NT2/D1 (cell line): ENCODE measurements at places on chromosomes 13 and 19.

GRCh38 chr13:112256716-112257494 is 119.2 kb upstream of the SPACA7 start:
- no peak for DNase-seq

DNA sequence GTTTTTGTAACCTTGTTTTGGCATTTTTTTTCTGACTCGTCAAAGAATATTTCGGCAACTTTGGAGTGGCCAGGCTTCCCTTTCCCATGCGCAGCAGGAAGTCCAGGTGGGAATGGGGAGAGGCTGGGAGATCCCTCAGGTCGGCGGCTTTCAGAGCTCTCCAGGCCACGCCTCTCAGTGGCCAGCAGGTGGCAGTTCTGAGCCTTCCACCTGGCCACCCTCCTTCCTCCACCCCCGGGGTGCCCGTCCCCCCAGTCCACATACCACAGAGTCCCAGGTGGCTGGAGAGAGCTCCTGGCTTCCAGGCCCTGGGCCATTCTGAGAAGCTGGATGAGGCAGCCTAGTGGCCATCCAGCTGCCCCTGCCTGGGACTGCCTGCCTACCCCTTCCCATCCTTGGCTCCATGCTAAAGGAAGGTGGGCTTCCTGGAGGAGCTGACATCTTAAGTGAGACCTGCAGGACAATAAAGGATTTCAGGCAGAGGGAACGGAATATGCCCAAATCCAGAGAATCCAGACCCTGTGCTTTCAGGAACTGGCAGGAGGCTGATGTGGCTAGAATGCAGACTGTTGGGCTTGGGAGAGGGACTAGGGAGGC is 46.3 kb downstream of the CCNE1 start:
- no peak for DNase-seq

DNA sequence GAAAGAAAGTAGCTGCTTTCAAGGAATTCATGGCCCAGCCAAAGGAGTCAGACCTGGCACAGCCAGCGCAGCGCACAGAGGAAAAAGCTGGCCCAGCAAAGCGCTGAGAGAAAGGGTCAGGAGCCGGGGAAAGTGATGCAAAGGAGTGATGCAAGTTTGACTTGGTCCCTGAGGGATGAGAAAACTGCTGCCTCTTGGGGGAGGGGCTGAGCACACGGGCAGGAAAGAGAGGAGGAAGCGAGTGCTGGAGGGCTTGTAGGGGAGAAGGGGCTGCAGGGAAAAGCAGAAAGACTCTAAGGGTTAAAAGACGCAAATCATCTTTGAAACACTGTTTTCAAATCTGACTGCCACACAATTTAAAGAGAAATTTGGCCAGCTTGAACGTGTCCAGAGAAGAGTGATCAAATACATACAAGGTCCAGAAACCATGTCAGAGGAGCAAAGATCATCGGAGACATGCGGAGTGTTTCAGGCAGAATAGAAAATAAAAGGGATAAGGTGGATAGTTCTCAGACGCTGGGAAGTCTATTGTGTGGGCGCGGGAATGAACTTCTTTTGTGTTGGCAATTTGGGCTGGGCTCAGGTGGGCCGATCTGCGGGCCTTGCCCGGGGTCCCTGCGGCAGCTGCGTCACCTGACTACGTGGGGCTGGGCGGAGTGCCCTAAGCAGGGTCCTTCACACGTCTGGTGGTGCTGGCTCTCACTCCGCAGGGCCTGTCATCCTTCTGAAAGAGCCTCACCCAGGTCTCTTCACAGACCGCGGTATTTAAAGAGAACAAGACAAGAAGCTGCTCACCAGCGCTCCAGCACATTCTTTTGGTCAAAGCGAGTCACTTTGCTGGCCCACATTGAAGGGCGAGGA is 18.1 kb downstream of the N4BP2L1 start:
- DNase-seq = no peak

GRCh38 chr13:113802090-113802531 is 43.1 kb downstream of the TMEM255B start:
- peak; percentile 22 for DNase-seq

- no peak for DNase-seq
Observed at GRCh38 chr19:7428651-7429113, 60.2 kb downstream of the PEX11G start.

DNA sequence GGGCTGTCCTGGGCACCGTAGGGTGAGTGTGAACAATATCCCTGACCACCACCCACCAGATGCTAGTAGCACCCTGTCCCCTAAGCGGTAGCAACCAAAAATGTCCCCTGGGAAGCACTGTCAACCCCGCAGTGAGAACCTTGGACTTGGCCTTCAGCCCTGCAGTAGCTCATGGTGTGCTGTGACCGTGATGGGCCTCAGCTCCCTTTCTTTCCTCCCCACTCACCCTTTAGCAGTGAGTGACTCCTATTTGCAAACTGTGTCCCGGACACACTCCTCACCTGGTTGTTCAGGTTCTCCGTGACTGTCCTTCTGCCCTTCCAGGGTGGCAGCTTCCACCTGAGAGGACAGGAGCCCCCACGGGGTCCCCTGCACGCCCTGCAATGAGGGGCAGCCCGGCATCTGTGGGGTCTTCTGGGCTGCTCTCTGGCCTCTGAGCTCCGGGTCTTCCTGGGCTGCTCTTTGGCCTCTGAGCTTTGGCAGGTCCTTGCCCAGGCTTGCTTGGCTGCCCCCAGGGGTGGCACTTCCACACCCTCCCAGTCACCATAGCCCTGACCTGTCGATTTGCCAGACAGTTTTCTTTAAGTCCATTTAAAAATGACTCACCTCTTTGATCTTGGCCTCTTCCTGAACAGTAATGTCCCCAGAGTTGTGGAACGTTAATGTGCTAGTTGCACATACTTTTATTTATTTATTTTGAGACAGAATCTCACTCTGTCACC is 3.8 kb downstream of the KDM4B start:
- no peak for DNase-seq

DNA sequence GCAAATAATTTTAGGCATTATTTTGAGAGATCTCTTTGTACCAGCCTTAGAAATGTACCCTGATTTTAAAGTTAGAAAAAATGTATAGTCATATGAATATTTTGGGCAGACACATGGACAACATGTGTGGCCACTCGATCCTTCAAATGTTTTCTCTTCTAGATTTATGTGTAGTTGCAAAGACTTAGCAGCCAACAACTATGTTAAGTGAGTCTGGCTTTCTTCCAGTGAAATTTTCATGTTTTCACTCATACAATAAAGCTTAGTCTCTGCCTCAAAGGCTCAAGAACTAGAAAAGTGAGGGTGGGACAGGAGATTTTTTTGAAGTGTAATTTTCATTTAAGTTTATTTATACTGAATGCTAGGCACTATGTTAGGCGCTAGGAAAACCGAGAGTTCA is 207.7 kb upstream of the DACH1 start:
- DNase-seq = no peak

DNA sequence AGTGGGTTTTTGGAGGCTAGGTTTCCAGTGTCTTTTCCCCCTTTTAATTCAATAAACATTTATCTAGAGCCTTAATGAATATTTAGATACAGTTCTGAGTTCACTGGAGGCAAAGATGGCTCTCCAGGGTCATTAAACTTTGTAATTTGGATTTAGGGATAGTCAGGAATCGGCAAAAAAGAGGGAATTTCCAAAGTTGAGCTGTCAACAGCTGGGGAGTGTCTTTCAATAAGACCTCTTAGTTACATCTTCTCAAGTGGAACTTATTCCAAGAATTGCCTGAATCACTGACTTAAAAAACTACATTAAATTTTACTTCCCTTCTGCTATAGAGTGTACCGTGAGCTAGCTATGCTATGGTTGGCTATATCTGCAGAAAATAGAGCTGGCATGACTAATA is 2.0 kb downstream of the LRCH1 start:
- DNase-seq = no peak

GRCh38 chr19:55695511-55696290 is 20.7 kb downstream of the EPN1 start:
- DNase-seq = no peak

DNA sequence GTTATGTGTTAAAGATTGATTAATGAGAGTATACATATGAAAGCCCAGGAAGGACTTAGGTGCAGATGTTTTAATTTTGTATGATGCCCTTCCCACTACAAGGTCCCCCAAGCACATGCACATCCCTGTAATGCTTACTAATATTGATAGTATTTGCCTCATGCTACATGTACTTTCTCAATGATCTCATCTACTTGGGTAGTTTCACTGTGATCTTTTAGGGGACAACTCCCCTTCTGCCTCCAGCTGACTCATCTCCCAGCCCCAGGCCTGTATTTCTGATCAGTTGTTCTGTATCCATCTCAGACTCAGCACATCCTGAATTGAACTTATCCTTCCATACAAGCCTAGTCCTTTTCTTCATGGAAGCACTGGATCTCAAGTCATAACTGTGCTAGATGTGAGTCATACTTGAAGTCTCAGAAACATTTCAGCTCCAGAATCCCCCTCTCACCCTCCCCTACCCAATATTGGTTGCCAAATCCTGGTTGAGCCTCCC is 49.4 kb upstream of the INTS6 start:
- DNase-seq = no peak

GRCh38 chr19:12751635-12752034 is at the start of gene BEST2:
BEST2 (plus strand) TSS chr19:12751791; CDS start chr19:12752593, 802 bp downstream.
- DNase-seq = no peak

DNA sequence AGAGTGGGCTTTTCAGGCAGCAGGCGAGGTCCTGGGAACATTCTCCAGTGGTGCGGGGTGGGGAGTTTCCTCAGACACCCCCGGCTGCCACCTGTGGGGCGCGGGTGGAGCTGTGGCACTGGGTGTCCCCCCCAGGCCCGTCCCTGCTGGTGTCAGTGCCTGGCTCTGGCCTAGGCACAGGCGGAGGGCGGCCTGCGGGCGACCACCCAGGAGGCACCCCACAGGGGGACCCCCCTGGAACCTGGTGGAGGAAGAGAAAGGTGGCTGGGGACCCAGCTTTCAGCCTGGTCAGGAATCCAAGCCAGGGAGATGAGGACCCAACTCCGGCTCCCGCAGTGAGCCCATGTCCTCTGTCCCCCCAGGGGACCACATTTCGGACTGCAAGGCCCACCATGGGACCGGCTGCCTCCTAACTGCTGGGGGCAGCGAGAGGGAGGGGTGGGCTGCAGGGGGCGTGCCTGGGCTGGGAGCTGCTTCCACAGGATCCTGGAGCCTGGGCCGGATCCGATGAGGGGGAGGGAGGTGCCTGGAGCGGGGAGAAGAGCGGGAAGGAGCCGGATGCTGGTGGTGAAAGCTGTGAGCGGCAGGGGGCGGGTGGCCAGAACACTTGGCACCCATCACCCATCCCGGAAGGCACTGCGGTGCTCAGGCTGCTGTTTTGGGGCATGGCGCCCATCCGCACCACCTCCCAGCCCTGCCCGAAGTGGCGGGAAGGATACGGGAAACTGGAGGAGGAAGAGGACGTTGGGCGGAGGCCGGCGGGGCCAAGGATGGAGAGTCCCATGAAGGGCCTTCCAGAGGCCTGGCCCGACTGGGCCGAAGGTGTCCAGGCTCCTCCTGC is 5.5 kb upstream of the CTXN1 start:
- DNase-seq = no peak

DNA sequence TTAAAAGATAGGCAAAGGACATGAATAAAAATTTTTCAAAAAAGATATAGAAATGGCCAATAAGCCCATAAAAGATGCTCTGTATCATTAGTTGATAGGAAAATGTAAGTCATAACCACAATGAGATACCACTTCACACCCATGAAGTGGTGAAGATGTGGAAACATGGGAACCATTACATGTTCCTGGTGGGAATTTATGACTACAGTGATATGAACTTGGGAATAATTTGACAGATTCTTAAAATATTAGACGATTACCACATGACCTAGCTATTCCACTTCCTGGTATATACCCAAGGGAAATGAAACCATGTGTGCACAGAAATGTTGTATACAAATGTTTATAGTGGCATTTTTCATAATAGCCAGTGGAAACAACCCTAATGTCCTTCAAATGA is 232.2 kb downstream of the GGACT start:
- DNase-seq = no peak

GRCh38 chr13:26184791-26185250 is 37.3 kb downstream of the RNF6 start:
- DNase-seq = peak; percentile 27

DNA sequence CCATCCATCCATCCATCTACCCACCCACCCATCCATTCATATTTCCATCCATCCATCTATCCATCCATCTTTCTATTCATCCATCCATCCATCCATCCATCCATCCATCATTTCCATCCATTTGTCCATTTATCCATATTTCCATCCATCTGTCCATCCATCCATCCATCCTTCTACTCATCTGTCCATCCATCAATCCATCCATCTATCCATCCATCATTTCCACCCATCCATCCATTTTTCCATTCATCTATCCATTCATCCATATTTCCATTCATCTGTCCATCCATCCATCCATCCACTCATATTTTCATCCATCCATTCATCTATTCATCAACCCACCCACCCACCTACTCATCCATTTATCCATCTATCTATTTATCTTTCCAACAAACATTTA is 229.6 kb downstream of the TEX29 start:
- DNase-seq = no peak

DNA sequence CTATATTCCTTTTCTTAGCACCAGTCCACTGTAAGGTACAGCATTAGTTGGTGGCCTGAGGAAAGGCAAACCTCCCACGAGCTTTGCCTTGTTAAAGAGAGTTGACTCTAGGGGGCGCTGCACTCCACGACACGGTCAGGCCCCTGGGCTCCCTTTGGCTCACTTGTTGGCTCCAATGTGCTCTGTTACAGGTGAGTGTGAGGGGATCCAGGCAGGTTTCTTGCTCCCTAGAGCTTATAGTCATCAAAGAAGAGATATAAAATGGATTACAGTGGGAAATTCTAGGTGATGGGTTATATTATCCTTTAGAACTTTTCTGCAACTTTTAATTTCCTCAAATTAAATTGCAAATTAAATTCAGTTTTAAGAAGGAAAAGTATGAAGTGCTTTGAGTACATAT is 3.7 kb downstream of the WDR87 start:
- DNase-seq = peak; percentile 68

DNA sequence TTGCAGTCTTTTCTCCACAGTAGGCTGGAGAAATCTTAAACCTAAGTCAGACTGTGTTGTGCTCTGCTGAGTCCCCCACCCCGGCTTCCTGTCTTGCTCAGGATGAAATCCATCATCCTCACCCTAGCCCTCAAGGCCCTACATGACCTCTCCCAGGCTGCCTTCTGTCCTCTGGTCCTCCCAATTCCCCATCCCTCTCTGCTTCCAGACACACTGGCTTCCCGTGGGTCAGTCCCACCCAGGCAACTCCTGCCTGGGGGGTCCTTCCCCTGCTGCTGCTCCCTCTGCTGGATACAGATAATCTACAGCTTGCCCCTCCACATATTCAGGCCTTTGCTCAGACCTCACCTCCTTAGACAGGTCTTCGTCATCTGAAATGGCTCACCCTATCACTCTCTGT is 18.4 kb upstream of the CBY2 start:
- DNase-seq = no peak

- no peak for DNase-seq
Observed at GRCh38 chr13:112066624-112067004, 335 bp upstream of the SOX1 start.

- DNase-seq = no peak
Observed at GRCh38 chr13:76383676-76384461, 502.3 kb downstream of the KCTD12 start.
